ENCODE measurements at places on chromosomes 11 and 22.

DNA sequence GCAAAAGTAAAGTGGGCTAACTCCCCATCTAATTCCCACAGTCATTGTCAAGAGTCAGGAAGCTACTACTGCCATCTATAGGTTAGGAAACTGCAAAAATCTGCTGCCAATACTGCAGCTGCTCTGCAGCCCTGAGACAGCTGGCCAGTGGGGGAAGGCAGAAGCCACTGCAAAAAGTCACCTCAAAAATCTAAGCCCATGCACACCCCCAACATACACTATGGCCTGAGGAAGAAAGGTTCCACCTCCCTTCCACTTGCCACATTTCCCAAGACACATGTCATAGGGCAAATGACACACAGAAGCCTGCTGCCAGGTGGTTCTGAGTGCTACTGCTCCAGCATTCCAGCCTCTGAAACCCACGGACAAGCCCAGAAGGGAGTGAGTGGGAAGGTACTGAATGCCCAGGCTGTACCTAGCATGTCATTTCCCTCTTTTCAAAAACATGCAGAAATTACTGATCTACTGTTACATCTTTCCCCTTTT lies 36.9 kb downstream of the DGCR2 start:
- peak; percentile 65 for DNase-seq

DNA sequence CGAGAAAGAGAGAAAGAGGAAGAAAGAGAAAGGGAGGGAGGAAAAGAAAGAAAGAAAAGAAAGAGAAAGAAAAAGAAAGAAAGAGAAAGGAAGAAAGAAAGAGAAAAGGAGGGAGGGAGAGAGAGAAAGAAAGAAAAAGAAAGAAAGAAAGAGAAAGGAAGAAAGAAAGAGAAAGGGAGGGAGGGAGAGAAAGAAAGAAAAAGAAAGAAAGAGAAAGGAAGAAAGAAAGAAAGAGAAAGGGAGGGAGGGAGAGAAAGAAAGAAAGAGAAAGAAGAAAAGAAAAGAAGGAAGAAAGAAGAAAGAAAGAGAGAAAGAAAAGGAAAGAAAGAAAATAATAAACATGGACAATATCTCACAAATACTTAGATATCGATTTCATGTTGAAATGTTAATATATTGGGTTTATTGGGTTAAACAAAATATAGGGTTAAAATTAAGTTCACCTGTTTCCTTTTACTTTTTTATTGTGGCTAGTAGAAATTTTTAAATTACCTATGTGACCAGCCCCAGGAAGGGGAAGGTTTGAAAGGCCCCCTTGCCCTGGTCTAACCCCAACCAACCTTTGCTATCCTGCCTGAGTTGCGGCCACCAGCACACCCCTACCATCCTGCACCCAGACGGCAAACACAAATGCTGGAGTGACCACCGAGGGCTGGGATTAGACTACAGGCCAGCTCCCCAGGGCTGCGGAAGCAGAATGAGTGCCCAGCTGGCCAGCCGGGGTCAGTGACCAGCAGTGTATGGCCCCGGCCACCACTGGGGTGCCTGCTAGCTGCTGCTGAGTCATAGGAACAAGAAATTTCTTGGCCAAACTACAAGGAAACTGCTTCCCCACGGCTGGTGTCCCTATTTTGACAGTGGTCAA lies 81.0 kb upstream of the FGF3 start:
- DNase-seq: no peak

DNA sequence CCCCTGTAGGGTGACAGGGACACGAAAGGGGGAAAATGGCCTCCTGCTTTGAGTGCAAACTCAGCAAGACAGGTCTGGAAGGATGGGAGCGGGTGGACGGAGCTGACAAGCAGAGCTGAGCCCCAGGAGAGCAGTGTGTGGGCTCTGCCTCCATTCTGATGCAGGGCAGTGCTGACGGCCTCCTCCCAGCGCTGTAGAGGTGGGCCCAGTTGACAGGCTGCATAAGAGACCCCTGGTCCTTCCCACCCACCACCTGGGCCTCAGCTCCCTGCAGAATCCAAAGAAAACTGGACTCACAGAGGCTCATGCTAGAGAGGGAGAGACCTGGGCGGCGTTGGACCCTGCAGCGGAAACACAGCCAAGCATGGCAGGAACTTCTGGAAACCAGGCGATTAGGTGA lies 1113.4 kb downstream of the BRD1 start:
- DNase-seq: no peak

DNA sequence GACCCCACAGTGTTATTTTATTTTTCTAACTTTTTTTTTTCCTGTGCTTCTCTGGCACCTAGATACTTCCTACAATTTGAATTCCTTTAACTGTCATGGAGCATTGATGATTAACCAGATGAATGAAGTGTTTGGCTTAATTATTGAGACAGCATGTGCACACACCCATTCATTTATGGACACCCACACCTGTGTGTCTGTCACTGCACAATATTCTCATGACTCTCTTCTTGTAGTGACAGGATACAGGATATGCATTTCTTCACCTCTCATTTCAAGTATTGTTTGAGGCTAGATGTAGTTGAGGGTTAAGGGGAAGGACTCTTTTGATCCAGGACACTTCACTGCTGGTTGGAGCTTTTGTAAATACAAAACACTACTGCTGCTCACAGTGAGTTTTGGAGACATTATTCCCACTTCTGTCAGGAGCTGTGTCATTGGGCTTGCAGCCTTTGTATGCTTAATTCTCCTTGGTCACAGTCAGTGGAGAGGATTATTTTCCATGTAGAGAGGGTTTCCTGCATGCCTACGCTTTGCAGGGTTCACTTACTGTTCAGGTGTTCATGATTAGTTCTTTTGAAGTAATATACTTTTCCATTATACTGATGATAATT lies 33.5 kb downstream of the SPECC1L start:
- DNase-seq: no peak

- DNase-seq: no peak
These were observed 1213.8 kb downstream of the TBC1D22A start for GRCh38 chr22:47976219-47976618.

GRCh38 chr22:26267856-26268255 lies 98.6 kb downstream of the SEZ6L start:
- DNase-seq: no peak

GRCh38 chr11:100889758-100890157 lies 202.7 kb downstream of the ARHGAP42 start:
- no peak for DNase-seq

Measured in hematopoietic multipotent progenitor cell treated with erythropoietin and hydrocortisone succinate and interleukin-3 and kit ligand, for 4 days (in vitro differentiated cells).